ENCODE measurements at places on chromosomes 6 and 20.

DNA sequence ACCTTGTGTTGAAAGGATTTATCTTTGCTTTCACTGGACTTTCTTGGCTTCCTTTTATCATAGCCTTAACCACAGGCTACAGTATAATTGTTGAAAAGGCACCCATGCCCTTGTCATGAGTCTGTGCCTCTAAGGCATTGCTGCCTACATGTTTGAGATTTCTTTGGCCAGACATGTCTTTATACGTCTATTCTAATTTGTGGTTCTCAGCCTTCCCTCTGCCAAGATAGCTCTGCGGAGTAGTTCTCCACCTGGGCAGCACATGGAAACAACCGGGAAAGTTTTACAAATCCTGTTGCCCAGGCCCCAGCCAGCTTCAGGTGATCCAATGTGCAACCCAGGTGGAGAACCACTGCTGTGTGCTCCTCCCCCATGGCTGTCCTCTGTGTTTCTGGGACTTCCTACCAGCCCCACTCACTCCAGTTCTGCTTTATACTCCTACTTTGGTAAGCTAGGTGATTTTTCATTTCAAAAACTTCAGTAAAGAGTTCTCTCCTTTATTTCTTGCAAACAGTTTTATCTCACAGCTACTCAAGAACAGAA lies 159.6 kb upstream of the MYLIP start:
- DNase-seq, result no peak

DNA sequence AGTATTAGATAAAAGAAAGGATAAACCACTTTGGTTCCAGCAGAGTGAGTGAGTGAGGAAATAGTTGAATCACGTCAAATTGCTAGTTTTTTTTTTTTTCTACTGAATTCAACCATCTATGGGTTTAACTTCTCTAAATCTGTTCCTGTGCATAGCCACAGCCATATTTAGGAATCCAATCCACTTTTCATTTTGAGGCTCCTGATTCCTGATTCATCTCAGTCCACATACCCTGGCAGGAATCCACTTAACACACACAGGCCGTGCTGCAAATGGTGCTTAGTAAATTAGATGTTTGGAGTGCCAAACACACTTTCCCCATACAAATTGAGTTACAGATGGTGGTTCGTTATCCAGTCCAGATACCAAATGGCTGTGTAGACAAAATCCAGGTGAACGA lies 220.3 kb downstream of the ALDH8A1 start:
- no peak for DNase-seq

GRCh38 chr6:156686995-156687788 lies 90.0 kb upstream of the ARID1B start:
- peak; percentile 82 for DNase-seq

DNA sequence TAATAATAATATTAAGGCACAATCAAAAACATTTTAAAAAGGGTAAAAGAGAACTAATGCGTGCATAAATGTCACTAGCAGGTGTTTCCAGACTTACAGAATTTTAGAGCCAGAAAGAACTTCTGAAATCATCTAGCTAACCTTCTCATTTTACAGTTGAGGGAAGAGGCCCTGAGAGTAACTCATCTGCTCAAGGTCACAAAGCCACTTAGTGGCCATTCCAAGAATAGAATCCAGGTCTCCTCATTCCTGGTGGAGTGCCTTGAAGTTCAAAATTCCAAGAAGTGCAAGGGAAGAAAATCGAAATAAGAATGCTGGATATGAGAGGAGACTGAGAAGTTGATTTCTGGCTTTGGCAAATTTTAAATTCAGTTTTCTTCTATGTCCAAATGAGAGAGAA lies 3.2 kb upstream of the KIAA0408 start:
- DNase-seq, result no peak

- no peak for DNase-seq
These were observed 227.5 kb downstream of the OTOR start for GRCh38 chr20:16975682-16976081.

DNA sequence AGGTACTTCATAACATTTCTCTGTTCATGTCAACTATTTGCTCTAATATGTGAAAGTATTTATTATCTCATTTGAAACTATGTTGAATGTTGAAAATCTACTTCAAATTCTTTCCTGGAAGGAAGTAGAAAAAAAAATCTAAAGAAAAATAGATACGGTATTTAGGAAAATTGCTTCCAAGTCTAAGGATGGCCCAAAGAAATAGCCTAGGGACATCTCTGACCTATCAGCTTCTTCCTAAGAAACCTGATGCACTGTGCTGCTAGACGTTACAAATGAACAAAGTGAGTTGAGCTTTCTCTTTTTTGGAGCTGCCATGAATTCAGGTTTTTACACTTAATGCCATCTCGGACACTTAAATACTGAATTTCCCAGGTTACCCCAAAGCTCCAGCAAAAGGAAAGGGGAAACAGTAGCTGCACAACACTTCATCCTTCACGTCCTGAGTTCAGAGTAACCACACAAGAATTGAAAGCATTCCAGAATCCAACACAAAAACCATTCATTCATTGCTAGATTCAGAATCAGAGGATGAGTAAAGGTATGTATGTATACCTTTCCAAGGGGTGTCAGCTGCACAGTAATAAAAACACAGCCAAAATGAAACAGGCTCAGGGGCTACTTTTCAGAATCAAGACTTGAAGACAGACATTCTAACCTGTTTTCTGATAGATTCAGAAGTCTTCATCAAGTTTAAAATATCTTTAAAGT lies 7.9 kb downstream of the RMND1 start:
- DNase-seq, result no peak

GRCh38 chr20:50267041-50267865 lies 76.6 kb downstream of the CEBPB start:
- no peak for DNase-seq

DNA sequence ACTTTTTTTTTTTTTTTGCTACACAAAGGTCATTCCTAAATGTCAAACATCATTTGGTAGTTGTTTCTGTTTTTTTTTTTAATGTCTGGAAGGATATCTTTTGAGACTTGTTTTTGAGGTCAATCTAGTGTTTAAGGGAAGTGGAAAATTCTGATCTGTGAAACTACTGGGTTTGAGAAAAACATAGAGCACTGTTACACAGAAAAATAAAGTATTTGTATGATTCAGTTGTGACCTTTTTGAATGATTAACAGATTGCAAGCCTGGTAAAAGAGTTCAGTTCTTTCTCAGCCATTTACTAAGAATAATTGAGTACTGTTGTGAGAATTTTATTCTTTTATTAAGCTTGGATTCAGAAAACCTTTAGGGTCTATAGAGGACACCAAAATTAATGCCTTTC lies 276.7 kb downstream of the ADGRB3 start:
- no peak for DNase-seq

GRCh38 chr6:41164551-41165120 lies 1.7 kb upstream of the TREM2 start:
- no peak for DNase-seq

- no peak for DNase-seq
These were observed 12.1 kb downstream of the SS18L1 start for GRCh38 chr20:62155428-62156253.

GRCh38 chr20:48159145-48160008 lies 374.1 kb upstream of the SULF2 start:
- no peak for DNase-seq

- no peak for DNase-seq
These were observed 8.5 kb downstream of the JARID2 start for GRCh38 chr6:15254070-15254975.

DNA sequence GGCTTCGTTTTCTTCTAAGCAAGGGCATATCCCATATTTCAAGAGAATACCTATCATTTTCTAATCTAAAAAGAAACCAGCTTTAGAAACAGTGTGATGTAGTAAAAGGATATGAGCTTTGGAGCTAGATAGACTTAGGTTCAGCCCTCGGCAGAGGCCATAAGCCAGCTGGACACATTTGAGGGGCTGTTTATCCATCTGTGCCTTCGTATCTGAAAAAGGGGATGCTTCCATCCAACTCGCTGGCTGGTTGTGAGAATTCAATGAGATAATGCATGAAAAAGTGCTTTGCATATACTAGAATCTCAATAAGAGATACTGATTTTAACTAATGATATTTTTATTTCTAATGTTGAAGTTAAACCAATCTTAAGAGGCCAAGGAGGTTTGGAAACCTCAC lies 58.0 kb downstream of the PRL start:
- no peak for DNase-seq

DNA sequence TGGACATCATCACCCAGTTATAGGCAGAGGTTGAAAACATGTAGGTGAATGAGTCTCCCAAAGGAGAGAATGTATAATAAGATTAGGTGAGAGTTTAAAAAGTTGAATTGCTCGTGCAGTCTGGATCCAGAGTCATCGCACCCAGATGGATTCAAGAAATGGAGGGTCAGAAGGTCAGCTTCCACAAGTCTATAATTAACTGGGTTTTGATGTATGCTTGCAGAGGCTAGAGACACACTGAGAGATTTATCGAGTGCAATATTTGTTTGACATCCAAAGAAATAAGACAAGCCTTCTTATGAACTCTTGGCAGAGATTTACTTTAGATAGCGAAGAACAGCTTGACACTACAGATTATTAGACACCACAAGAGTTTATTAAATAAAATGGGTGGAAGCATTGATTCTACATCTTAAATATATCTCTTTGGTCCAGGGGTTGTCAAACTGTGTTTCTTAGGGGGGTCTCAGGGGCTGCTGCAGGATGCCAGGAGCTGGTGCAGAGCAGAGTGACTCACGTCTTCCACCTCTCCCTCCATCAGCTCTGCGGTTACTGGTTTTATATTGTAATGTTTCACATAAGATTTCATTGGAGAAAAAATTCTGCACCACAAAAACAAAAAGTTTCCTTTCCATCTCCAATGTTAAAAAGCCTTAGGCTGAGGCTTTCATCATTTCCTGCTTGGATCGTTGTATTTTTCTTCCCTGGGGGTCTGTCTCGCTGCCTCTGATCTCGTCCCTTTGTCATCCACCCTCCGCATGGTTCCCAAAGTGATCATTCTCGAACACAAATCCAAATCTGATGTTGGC lies 176.2 kb upstream of the AHI1 start:
- DNase-seq, result no peak

- DNase-seq, result no peak
These were observed 439 bp upstream of the F13A1 start for GRCh38 chr6:6320901-6321300.

GRCh38 chr6:43915986-43916923 lies 146.2 kb downstream of the VEGFA start:
- no peak for DNase-seq

DNA sequence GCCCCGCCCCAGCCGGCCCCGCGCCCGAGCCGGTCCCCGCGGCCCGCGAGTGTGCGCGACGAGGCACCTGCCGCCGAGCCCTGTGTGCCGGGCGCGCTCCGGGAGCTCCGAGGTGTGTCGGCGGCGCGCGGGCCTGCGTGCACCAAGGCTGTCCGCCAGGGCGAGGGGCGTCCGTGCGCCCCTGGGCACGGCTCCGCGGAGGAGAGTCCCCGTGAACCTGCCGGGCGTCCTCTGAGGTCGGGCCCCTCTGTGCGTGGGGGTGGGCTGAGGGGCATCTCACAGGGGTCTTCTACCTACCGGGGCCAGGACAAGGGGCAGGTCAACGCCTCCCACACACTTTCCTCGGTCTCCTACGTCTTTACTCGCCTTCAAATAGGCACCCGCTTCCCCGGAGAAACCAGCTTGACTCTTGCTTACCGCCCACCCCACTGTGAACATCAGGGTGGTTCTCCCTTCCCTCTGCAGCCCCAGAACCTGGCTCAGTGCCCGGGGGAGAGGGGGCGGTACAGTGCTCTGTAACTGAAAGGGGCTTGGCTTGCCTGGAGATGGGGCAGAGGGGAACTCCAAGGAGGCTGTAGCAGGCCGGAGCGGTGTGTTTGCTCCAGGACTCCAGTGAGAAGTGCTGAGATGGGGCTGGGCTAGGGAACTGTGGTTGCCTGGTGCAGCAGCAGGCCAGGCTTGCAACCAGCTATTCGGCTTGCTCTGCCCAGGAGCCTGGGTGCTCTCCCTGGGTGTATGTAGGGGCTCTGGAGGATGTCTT lies at the start of gene SAMD10:
Gene SAMD10, minus strand, starts transcription at position 86 of the 760 bp plus-strand sequence. CDS start 175 bp downstream, outside the sequence.
- DNase-seq, result peak; percentile 94

DNA sequence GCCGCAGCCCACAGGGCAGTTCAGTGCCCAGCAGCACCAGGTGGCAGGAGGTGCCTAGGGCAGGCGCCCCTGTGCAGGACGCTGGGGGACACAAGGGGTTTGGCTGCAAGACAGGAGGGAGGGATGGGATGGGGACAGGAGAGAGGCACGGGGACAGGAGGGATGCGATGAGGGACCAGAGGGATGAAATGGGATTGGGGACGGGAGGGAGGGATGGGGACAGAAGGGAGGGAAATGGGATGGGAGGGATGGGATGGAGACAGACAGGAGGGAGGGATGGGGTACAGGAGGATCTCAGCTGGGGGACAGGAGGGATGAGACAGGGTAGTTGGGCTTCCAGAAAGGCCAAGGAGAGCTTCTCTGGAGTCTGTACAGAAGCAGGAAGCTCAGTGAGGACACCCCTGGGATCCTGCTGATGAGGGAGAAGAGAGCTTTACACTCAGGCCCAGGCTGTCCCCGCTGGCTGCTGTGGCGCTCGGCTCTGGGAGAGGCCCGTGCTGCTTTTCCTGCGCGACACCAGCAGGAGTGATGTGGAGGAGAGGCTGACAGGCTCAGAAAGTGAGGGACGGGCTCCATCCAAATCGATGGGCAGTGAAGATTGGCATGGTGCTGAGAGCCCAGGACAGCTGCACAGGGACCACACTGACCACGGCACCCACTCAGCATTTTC lies 400.8 kb downstream of the SMOC2 start:
- DNase-seq, result no peak

GRCh38 chr20:64009811-64010387 lies 26.1 kb upstream of the C20orf204 start:
- no peak for DNase-seq

- no peak for DNase-seq
These were observed 25.8 kb downstream of the HLA-C start for GRCh38 chr6:31246051-31246521.

GRCh38 chr20:41095110-41095969 lies 42.0 kb upstream of the PLCG1 start:
- DNase-seq, result peak; percentile 60

- DNase-seq, result peak; percentile 10
These were observed 397.8 kb downstream of the LAMA2 start for GRCh38 chr6:129280749-129281148.

- DNase-seq, result no peak
These were observed at the start of gene BTNL2 for GRCh38 chr6:32406857-32407256. Gene BTNL2, minus strand, starts transcription at chr6:32407181. Its CDS starts 58 bp downstream, at chr6:32407123.

DNA sequence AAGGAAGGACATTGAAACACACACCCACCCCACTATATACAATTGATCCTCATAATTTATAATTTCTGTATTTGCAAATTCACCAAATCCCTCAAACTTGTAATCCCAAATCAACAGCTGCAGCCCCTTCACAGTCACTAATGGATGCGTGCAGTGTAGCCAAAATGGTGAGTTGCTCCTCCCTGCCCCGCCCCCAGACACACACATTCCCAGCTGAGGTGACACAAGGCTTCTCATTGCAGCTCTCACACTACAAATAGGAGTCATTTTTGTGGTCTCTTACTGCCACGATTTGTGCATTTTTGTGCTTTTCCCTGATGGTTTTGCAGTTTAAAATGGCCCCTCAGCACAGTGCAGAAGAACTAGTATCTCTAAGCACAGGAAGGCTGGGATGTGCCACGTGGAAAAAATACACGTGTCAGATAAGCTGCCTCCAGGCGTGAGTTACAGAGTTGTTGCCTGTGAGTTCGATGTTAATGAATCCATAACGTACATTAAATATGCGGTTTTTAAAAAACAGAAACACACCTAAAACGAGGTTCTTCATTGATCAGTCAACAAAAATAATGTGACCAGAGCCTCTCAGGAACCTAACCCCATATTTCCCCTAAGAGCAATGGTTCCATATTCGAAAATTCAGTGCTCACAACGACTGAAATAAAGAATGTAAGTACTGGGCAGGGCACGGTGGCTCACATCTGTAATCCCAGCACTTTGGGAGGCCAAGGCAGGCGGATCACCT lies 8.2 kb downstream of the ATP9A start:
- DNase-seq, result no peak

GRCh38 chr6:28303570-28303969 lies 22.2 kb downstream of the PGBD1 start:
- no peak for DNase-seq
